ENCODE measurements at places on chromosomes 6 and 20.

GRCh38 chr6:33014841-33015634, 5.6 kb upstream of the HLA-DOA start:
- DNase-seq: no peak

DNA sequence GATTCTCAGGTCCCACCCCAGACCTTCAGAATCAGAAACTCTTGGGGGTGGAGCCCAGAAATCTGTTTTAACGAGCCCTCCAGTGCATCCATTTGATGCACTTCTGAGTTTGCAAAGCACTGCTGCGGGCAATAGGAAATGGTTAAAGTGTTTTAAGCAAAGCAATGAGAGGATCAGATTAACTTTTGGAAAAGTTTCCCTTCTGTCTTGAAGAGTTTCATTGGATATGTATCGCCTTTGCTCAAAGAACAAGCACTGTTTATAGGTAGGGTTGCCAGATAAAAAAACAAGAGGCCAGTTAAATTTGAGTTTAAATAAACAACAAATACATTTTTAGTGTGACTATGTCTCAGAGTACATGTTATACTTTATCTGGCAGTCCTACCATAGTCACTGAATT, 226.0 kb downstream of the BMP7 start:
- no peak for DNase-seq

DNA sequence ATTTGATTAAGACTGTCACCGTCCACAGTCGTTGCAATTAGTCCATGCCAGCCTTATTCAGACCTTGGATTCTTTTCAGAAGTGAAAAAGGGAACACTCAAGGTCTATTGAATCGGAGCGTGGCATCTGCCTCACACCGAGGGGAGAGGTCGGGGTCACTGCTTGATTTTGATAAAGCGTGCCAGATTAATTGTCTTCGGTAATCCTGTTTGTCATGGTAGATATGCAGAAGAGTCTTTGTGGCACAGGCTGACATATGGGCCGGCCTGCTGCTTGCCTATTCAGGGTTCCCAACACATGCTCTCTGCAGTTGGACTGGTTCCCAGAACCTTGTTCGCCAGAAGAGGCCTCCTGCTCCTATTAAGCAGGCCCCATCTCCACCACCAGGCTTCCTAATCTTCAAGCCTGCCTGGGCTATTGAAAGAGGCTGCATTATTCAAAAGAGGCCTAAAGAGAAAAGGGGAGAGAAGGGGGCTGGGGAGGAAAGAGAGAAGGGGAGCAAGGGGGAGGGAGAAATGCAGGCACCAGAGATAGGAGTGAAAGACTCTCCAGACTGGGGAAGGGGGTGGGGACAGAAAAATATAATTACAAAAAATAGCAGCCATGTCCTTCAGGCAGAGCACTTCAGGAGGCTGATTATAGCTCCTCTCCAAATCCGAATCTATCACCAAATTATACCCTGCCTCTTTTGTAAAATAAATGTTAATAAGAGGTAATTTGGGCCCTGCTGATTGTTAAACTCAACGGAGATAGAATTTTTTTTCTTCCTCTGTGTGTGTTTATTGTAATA, 611.3 kb downstream of the HDGFL1 start:
- DNase-seq: no peak

DNA sequence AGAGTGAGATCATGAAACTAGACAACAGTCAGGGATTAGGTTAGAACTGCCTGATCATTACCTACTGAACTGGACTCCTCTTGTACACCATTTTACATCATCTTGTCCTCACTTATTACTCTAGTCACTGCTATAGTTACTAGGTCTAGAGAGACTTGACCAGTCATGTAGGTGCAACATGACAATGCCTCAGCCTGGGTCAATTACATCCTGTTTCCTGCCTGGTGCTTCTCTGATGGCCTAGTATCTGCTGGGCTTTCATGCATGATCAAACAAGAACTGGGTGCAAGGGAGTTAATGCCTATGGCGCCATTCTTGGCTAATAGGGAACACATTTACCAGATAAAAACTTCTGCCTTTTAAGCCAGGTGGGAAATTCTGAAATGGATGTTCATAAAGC, 39.2 kb upstream of the MMS22L start:
- no peak for DNase-seq

DNA sequence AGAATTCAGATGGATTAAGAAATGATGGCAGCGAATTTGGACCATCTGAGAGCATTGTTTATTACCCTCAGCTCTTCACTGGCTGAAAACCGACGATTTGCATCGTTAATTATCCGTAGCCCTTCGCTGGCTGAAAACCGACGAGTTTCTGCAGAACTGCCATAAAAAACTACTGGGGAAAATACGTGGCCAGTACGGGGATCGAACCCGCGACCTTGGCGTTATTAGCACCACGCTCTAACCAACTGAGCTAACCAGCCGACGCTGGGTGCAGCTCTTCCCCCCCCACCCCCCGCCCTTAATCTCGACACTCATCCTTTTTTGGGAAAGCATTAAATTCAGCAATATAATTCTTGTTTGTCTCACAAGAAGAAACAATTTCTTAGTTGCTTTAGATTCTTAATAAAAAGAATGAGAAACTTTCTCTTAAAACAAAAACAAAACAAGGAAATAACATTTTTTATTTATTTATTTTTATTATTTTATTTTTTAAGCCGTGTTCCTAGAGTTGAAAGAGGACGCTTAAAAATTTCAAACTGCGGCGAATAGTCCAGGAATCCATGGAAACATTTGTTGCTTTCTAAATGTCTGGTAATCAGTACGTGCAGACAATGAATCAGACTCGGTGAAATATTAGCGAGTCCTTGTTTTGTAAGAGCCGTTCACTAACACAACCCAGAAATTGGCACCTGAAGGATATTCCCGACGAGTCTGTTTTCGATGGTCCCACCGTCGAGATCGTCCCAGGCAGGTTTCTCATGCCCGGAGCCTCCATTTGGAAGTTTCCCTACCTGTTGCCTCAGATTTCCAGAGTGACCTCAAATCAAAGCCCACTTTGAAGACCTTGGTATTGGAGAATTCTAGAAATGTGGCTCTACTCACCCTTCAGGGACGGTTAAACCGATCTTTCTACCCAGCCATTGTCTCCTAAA, 27.8 kb downstream of the PRSS16 start:
- DNase-seq: no peak

All from GM19239 (cell line).